ENCODE measurements at places on chromosomes 7 and 10.

GRCh38 chr7:105462765-105463420 lies 59.2 kb downstream of the PUS7 start:
- DNase-seq: no peak

- no peak for DNase-seq
Observed at GRCh38 chr10:7520507-7521485, 110.0 kb upstream of the SFMBT2 start.

DNA sequence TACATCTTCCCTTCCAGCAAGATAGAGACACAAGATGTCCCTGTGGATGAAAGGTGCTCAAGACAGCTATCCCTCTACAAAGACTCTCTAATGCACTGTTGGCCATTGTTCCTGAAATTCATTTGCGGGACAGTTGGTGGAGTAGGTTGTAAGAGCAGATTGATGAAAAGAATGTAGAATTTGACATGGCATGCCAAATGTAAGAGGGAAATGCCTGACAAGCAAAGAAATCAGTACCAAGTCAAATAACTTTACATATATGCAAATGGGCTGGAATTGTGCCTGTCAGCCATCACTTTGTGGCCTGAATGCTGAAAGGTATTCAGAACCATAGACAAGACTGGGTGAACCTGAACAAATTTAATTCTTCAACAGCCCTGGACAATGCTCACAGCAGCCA lies 120.3 kb upstream of the FAM204A start:
- DNase-seq: no peak

DNA sequence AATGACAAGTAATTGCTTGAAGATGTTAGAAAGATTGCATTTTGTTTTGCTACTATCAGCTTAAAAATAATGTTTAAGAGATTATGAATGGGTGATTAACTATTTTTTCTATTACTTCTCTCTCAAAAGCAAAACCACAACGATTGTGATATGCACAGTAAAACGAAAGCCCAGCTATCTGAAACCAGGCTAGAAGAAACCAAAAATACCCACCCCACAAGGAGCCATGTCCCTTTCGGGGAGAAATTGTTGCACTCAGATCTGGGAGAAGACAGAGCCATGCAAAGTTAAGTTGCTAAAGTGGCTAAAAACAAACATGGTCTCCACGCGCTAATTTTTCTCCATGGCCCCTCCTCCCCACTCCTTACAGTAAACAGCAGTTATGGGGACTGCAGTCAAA lies 173.6 kb downstream of the RPS24 start:
- no peak for DNase-seq

GRCh38 chr7:102273749-102274712 lies 12.6 kb upstream of the SH2B2 start:
- no peak for DNase-seq

DNA sequence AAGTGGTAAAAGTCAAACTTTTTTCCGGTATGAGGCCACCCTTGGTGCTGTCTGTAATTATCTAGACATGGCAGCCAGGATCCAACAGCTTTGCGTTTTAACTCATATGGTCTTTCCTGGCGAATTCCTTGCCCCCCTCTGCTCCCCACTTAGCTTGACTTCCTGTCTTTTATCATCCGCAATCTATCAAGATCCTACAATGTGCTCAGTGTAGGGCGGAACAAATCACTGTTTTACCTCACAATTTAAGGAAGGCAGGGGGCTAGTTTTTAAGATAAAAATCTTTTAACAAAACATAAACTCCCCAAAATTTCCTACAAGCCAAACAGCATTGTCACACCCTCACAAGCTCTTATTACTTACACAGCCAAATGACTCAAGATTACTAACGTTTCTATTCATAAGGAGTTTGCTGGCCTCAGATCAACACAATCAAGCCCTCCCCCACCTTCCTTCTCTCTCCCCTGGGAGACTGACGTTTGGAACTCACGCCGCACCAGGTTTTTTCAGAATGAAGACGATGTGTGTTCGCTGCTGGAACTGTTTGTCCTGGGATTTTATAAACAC lies 1.3 kb upstream of the CDK14 start:
- DNase-seq: peak; percentile 40

DNA sequence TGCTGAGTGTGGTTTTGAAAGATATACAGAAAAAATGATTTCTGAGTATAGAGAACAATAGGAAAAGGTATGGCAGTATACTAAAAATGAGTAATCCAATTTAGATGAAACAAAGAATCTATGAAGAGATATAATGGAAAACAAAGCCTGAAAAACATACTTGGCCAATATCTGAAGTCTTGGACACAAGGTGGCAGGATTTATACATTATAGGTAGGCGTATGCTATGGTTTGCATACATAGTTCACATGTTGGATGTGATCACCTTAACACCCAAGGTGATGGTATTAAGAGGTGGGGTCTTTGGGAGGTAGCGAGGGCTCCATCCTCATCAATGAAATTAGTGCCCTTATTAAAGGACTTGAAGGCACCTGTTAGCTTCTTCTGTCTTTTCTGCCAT lies 34.5 kb upstream of the BPGM start:
- no peak for DNase-seq

DNA sequence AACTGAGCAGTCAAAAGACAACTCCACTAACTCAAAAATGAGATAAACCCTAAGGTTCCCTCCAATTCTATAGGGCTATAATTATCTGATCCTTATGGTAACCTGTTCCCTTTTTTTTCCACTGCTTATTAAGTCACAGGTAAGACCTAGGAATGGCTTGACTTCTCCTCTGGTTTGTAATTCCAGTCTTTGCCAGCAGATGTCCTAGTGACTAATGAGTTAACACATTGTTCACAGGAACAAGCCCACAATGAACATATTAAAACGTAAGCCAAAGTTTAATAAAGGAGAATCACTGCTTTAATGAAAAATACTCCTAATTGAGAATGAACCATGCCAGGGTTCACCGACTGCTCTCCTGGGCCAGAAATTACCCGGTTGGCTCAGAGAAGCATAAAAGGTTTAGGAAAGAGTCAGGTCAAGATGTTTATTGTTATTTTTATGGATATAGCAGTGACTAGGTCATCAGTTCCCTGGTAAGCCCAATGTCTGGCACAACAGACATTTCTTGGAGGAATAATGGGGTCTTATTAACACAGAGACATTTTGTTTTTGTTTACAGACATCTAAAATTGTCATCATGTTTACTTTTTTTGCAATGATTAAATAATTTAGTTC lies 120.1 kb downstream of the ELAPOR2 start:
- peak; percentile 34 for DNase-seq

- DNase-seq: no peak
Observed at GRCh38 chr10:49176310-49177268, 11.6 kb downstream of the TMEM273 start.

DNA sequence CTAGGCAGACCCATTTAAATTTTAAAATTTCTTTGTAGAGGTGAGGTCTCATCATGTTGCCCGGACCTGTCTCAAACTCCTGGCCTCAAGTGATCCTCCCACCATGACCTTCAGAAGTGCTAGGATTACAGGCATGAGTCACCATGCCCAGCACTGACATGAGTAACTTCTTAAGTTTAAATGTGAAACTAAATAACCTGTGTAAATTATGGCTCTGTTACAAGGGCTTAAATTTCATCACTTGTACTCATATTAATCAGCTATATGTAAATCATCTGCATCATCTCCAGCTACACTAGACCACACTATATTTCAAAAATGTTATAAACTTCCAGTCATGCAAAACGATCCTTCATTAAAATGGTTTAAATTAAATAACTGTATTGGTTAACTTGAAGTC lies 56.1 kb downstream of the ATAD1 start:
- DNase-seq: peak; percentile 46

DNA sequence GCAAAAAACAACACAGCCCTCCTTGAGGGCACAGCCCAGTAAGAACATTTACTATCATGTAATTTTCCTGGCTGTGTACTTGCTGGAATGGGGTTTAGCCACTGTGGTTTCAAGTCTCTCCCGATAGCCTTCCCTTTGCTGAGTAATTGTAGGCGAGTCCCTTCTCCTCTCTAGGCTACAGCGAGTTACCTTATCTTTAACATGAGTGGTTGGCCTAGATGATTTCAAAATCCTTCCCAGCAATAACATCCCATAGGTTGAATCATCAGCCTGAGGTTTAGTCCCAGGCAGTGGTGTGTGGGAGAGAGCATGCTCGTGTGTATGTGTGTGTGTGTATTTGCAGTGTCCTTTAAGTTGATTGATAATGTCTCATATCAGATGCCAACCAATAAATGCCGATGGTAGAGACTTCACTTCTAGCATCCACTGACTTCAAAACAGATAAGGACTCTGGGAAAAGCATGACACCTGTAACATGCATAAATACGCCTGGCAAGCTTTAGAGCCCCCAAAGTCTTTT lies 142.9 kb upstream of the ZMIZ1 start:
- DNase-seq: peak; percentile 86

DNA sequence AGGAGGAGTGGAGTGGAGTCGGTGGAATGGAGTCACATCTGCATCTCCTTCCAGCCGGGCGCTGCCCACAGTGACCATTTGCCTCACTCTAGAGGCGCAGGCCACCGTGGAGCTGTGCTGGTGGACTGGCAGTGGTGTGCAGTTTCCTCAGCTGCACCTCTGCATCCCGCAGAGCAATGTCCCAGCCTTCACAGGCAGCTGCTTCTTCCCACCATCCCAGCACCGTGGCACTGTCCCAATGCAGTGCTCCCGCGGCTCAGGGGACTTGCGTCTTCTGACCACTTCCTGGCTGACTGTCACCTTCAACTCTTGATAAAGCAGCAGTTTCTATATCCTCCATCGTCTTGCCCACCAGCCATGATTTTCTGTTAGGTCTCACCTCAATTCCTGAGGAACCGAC lies 90.3 kb upstream of the SFMBT2 start:
- no peak for DNase-seq

DNA sequence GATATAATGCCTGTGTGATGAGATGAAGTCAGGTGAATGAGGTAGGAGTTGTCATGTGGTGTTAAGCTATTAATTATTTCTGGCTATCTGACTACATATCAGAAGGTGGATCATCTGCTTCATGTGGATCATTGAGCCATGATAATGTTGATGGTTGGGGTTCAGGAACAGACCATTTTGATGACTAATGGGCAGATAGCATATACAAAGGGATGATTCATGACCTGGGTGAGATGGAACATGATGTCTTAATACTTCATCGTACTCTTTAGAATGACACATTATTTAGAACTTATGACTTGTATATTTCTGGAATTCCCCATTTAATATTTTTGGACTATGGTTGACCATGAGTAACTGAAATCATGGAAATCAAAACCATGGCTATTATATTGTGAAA lies 155.1 kb downstream of the OR13A1 start:
- DNase-seq: no peak

- DNase-seq: no peak
Observed at GRCh38 chr10:5694573-5694972, 9.9 kb downstream of the TASOR2 start.

DNA sequence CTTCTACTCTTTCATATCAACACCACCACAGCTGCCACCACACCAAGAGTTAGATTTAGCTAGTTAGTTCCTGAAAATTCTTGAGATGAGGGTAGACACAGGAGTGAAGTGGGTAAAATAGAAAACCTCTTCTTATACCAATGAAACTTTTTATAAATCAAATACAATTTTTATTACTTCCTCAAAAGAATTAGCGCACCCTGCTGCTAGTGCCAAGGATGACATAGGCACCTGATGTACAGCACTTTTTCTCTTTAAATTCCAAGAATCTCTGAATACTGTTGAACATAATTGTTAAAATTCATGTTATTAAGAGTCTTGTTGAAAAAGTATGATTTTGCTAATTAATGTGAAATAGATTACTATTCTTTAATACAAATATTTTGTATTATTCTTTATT lies 11.4 kb downstream of the ZWINT start:
- no peak for DNase-seq

GRCh38 chr10:69499726-69500689 lies 48.7 kb downstream of the TSPAN15 start:
- DNase-seq: no peak

GRCh38 chr10:79066411-79067240 lies 2.1 kb upstream of the ZMIZ1 start:
- no peak for DNase-seq

DNA sequence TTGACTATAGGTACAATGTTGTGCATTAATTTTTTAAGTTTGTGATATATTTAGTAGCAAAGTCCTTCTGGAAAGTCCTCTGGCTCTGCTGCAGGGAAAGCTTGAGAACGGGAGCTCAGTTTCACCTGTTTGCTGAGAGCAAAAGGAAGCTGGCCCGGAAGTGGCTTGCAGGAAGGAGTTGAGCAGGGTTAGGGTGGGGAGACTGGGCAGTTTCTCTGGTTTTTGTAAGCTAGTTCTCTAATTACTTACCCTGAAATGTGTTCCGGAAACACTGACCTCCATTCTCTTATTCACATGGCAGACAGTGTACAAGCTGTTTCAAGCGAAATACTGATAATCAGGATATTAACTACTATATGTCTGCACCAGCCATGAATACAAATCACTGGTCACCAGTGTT lies 22.3 kb downstream of the MAP3K8 start:
- no peak for DNase-seq

DNA sequence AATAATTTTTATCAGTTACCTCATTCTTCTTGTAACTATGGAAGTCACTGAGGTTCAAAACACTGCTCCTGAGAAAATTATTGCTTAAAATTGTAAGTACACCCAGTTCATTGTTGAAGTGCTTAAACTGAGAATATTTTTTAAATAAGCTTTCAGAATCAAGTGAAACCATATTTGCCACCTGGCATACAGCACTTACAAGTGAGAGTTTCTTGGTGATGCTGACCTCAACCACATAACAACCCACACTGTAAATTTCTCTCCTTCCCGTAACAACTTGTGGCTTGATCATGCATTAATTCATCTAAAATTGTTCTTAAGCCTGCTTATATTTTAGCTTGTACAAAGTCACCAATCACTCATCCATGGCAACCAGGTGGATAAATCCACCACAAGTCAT lies 34.0 kb downstream of the IMMP2L start:
- DNase-seq: no peak

DNA sequence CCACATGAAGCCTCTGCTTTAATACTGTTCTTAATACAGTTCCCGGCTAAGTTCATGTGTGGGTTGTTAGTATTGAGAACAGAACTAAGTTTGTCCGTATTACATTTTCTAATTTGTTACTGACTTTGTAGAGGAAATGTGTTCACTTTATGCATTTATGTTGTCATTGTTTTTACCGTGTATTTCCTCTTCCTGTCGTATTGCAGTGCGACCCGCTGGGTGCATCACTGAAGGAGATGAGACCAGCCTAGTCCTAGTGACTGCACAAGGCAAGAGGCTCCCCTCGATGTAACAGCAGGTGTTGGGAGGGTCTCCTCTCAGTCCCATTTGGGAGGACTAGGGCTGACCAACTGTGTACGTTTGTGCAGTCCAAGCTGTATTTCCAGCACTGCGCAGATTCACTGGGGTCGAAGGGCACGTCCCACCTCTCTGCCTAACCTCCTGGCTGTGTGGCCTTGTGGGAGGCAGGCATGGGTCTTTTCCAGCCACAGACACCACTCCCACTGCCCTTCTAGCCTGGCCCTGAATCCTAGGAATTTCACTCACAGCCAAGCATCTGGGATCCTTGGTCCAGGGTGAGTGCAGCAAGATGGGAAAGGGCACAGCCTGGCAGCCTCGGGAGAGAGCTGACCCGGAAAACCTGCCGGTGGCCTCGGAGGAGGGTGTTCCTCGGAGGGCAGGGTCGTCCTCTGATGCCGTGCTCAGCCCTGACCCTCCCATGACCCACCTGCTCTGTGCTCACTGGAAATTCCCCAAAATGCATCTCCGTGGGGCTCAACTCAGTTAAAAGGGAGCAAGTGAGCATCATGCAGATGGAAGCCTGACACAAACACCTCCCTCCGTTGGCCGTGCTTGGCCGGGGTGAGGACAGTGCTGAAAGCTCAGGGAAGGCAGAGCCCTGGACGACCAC lies 63.9 kb upstream of the FAM20C start:
- no peak for DNase-seq
